ENCODE measurements at places on chromosomes 11 and 22.

DNA sequence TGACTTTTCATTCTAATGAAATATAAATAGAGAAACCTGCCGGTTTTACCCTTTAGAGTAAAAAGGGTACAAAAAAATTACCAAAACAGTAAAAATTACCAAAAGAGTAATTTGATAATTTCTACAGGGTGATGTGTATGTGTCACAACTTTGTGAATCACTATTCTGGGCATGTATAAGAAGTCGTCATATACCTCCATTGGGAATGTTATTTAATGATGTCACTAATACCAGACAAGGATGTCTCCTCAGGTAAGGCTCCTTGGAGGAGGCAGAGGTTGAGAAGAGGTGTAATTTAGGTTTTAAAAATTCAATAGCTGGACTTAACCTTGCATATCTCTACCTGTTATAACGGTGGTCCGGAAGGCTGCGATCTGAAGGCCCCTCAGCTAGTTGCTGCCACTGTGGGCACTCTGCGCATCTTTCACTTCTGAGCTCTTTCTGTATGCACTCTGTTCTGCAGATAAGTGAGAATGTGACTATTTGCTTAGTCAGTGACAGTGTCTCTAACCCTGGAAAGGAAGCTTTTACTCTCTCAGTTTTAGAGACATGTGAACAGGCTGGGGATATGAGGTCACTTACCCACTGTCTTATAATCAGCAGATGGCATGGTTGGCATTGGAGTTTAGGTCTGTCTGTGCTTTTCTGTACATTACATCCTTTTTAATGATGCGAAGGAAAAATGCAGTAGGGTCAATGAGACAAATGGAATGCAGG is 987 bp upstream of the NCR3LG1 start:
- DNase-seq, result no peak

- no peak for DNase-seq
These were observed 16.7 kb upstream of the CD44 start for GRCh38 chr11:35122308-35122707.

DNA sequence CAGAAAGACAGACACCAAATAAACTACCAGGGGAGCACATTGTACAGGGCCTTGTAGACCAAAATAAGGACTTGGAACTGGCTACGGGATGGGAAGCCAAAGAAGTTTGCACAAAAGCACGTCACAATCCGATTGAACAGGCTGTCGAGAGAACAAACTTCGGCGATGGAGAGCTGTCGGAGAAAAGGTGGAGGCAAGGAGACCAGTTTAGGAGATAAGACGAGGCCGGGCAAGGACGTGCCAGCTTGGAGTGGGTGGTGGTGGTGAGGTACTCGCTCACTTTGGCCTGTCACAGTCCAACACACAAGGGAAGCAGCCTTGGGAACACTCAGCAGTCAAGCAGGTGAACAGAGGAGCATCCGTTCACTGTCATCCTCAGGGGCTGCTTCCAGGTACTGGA is 19.0 kb downstream of the APOL5 start:
- no peak for DNase-seq

DNA sequence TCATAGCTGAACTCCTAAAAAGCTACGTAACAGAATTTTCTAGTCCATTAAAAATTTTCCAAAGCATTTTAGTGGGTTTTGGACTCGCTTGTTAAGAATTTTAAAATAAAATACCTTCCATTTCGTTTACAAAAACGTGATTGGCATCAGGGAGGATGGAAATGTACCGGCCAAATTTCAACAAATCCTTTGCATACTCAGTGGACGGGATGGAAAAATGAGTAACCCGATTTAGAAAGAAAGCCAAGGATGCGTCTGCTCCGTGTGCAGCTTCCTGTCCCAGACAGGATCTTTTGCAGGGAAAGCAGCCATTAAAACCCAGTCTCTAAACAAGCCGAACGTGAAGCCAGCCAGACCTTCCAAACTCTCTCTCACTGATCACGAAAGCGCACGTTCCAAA is 15.6 kb downstream of the TMEM184B start:
- DNase-seq, result no peak

DNA sequence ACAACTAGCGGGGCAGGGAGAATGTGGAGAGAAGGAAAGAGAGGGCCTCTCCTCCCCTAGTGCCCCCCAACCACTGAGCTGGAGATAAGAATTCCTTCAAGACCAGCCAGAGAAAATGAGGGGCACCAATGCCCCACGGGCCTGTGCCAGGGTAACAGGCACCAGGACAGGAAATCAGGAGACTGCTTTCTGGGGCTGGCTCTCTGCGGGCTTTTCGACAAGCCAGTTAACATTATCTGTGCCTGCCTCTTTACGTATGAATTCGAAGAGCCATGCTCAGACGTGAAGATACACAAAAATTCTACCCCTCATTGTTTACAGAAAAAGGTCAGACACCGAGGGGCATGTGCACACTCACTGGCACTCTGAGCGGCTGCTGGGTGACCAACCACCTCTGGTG is 52.1 kb downstream of the MYH9 start:
- no peak for DNase-seq

DNA sequence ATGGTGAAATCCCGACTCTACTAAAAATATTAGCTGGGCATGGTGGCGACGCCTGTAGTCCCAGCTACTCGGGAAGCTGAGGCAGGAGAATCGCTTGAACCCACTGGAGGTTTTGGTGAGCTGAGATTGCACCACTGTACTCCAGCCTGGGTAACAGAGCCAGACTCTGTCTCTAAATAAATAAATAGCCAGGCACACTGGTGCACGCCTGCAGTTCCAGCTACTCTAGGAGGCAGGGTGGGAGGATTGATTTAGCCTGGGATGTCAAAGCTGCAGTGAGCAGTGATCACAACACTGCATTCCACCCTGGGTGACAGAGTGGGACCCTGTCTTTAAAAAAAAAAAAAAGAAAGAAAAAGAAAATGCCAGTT is 17.4 kb downstream of the SUSD2 start:
- no peak for DNase-seq

GRCh38 chr11:35654711-35655110 is 7.9 kb upstream of the TRIM44 start:
- no peak for DNase-seq

- DNase-seq, result no peak
These were observed 34.4 kb upstream of the CD5 start for GRCh38 chr11:61067782-61068446.

GRCh38 chr22:18935889-18936529 is at the start of gene PRODH:
PRODH (minus strand) TSS chr22:18936293; CDS start chr22:18936287, 6 bp downstream.
- DNase-seq, result no peak

DNA sequence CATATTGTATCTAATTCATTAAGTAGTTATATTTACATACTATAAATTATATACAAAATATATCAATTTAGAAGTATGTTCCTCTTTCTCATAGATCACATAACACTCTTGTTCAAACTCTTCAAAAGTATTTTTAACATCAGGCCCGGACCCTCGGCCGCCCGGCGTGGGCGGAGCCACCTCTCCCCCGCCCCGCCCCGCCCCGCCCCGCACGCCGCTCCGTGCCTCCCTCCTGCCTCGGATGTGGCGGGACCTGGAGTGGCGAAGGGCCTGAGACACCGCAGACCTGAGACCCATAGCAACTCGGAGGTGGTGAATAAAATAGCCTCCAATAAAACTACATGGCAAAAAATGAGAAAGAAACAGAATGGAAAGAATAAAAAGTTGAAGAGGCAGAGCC is 105.9 kb upstream of the BDNF start:
- no peak for DNase-seq

DNA sequence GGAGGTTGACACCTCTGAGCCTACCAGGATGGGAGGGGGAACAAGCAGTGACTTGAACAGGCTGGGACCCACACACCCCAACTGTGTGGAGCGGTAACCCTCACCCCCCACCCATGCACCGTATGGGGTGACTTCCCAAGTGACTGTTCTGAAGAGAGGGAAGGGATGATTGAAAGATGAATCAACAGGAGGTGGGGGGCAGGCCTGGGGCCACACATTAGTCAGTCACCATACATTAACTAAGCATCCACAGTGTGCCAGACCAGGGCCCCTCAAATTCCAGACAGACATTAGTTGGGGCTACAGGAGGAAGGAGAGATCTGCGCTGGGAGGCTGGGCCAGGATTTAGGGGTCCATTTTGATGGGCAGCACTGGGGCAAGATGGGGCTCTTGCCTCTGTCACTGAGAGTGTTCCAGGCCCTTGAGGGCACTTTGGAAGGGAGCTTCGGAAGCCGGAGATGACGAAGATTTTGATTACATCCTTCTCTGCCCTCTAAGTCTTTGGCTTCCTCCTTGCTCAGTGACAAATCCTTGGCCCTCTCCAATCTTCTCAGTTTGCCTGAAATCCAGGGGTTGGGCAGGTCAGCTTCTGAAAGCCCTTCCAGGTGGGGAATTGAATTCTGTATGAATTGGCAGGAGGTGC is 966 bp downstream of the SMTN start:
- no peak for DNase-seq

- DNase-seq, result no peak
These were observed 1.6 kb downstream of the DIXDC1 start for GRCh38 chr11:111938687-111939160.

DNA sequence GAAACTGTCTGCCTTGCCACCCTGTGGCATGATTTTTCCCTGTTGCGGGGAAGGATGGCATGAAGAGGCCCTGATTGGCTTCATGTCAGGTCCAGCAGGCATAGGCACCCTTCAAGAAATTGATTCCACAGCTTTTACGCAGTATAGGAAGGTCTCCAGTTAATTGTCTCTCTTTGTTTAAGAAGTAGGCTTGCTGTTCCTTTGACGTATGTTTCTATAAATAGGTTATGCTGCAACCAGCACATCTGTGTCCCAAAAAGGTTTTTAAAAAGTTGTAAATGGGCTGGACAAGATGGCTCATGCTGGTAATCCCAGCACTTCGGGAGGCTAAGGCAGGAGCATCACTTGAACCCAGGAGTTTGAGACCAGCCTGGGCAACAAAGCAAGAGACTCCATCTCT is 62.6 kb downstream of the CD6 start:
- no peak for DNase-seq

- peak; percentile 8 for DNase-seq
These were observed 378.0 kb downstream of the NTM start for GRCh38 chr11:131748151-131749050.

DNA sequence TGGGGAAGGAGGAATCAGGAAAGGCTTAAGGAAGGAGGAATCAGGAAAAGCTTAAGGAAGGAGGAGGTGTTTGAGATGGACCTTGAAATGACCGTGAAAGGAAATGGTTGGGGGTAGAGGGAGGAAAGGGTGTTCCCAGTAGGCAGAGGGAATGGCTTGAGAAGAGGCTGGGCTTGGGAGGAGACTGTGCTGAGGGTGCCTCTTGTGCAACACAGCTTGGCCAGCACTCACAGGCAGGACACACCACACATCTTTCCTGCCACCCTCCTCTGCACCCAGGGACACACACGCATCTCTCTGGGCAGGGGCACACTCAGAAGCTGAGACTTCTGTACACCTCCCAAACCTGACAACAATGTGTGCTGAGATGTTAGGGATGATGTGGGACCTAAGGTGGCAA is 151.4 kb downstream of the FBXO7 start:
- no peak for DNase-seq

DNA sequence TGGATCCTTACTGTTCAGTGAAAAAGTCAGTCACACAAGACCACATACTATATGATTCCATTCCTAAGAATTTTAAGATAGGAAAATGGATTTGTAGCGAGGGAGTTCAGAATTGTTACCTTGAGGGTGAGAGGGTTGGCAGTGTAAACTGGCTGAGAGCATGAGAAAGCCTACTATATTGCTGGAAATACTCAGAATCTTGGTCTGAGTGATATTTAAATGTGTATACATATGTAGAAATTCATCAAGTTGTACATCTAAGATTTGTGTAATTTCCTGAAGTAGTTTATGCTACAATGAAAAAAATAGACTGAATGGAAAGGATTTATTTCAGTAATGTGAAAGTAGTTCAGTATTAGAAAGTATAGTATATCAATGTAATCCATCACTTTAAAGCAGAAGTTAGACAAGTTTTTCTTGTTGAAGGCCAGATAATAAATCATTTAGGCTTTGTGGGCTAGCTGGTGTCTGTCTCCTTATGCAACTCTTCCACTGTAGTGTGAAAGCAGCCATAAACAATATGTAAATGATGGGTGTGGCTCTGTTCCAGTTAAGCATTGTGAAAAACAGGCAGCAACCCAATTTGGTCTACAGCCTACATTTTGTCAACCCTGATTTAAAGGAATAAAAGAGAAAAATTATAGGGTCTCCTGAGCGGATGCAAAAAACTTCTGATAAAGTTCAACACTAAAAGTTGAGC is 127.2 kb upstream of the THY1 start:
- no peak for DNase-seq

DNA sequence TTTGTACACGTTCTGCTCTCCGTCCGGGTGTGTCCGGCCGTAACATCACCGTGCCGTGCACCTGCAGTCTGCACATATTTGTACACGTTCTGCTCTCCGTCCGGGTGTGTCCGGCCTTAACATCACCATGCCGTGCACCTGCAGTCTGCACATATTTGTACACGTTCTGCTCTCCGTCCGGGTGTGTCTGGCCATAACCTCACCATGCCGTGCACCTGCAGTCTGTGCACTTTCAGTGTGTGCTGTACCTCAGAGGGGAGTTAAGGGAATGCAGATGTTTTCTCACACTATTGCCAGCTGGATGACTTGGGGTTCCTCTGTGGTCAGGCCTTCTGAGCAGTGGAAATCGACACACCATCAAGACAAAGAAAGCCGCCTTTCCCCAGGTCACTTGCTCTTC is 4.2 kb downstream of the TTLL8 start:
- no peak for DNase-seq

GRCh38 chr11:67490727-67491065 is 7.9 kb downstream of the AIP start:
- no peak for DNase-seq

GRCh38 chr11:62497132-62497801 is 49.3 kb downstream of the AHNAK start:
- DNase-seq, result no peak

DNA sequence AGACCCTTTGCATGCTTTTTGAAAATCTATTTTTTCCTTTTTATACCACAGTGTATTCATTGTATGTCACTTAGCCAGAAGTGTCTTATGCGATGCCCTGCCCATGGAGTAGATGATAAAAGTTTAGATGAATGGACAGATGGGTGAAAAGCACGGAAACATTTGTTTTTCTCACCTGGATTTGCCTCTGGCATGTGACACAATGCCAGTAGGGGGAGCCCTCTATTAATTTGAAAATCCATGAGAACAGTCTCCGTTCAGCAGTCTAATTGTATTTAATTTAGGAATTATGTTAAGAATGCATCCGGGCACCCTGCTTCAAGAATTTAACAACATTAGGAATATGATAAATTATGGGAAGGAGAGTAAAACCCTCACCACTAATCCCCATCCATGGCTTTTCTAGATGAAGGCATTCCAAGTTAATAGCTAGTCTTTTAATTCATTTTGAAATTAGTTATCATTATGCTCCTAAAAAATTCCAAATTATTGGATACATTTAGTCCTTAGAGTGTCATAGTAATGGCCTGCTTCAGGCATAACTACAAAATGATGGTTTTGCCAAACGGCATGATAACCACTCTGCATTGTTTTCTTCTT is 55.3 kb upstream of the ALKBH3 start:
- DNase-seq, result no peak

GRCh38 chr11:3127706-3128355 is 37.3 kb downstream of the OSBPL5 start:
- DNase-seq, result no peak

GRCh38 chr22:25566186-25566897 is 1.9 kb downstream of the GRK3 start:
- DNase-seq, result no peak

GRCh38 chr22:22993184-22993583 is 77.1 kb upstream of the GNAZ start:
- no peak for DNase-seq

GRCh38 chr11:29019960-29020683 is 911.9 kb downstream of the METTL15 start:
- no peak for DNase-seq

- DNase-seq, result no peak
These were observed 104.5 kb upstream of the OPCML start for GRCh38 chr11:133636711-133637355.

All from stimulated activated CD8-positive, alpha-beta memory T cell treated with anti-CD3 and anti-CD28 coated beads, Interleukin-7, amount 100 ng/mL, for 24 hours (primary cell).